Stimulated activated CD8-positive, alpha-beta memory T cell treated with anti-CD3 and anti-CD28 coated beads, Interleukin-7, amount 100 ng/mL, for 24 hours (primary cell): ENCODE measurements at places on chromosomes 1 and 21.

GRCh38 chr1:40394491-40395172 lies 21.1 kb downstream of the SMAP2 start:
- no peak for DNase-seq

- DNase-seq: no peak
Measured at GRCh38 chr1:51264451-51264850, 28.4 kb downstream of the RNF11 start.

- DNase-seq: no peak
Measured at GRCh38 chr1:194076646-194077045, 890.2 kb upstream of the B3GALT2 start.

DNA sequence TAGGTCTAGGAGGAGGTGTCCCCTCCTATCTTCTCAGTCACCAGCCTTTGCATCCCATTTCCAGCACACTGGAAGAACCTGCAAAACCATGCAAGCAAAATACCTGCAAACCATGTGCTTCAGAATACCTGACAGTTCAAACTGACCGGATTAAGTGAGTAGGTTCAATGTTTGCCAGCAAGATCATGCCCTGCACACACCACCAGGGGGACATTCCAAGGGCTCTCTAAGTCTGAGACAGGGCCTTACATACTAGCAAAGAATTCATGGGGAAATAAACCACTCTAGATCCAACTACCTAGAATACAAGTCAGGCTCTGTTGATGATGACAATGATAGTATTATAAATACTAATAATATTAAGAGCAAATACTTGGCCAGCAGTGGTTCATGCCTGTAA lies 27.6 kb downstream of the INPP5B start:
- no peak for DNase-seq

GRCh38 chr1:17828991-17829390 lies 73.9 kb downstream of the ACTL8 start:
- DNase-seq: no peak

DNA sequence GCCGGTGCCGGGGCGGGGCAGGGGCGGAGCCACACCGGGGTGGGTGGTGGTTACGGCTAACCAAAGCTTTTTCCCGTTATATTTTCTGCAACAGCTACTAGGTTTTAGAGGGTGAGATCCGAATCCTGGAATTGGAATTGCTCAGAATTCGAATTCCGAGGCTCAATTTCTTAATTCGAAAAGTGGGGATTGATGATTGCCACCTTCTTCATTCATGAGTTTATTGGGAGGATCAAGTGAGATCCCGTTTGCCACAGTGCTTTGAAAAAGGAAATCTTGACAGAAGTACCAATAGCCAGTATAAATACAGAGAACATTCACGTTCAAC lies 207 bp upstream of the SVBP start:
- no peak for DNase-seq

GRCh38 chr1:151854658-151855057 lies 1.1 kb upstream of the THEM5 start:
- DNase-seq: no peak

- no peak for DNase-seq
Measured at GRCh38 chr1:158248771-158249170, 5.5 kb upstream of the CD1A start.

DNA sequence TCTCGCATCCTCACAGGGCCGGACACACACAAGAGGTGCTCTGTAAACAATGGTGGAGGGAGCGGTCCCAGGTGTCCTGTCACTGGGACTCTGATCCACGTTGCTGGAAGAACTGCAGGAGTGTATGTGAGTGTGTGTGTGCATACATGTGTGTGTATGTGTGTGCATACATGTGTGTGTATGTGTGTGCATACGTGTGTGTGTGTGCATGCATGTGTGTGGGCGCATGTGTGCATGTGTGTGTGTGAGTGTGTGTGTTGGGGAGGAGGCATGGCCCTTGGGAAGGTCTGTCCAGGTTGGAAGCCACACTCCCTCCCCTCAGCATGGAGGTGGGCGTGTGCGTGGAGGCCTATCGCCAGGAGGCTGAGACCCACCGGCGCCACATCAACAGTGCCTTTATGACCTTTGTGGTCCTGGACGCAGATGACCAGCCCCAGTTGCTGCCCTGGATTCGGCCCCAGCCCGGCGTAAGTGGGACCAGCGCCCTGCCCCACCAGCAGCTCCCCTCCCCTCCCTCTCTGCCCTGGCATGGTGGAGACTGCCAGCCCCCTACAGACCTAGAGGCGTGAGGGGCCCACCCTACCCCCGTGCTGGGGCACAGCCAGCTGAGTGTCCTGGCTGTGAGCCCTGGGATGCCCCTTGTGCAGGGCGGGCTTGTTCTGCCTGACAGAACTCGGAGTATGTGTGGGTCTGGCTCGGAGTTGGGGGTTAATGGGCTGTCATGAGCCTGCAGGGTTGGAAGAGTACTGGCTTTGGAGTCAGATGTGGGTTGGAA lies 22.2 kb downstream of the FAM151A start:
- DNase-seq: no peak

GRCh38 chr1:209869291-209870149 lies 41.7 kb downstream of the UTP25 start:
- DNase-seq: no peak

- no peak for DNase-seq
Measured at GRCh38 chr1:175405766-175406165, 213.2 kb upstream of the KIAA0040 start.

DNA sequence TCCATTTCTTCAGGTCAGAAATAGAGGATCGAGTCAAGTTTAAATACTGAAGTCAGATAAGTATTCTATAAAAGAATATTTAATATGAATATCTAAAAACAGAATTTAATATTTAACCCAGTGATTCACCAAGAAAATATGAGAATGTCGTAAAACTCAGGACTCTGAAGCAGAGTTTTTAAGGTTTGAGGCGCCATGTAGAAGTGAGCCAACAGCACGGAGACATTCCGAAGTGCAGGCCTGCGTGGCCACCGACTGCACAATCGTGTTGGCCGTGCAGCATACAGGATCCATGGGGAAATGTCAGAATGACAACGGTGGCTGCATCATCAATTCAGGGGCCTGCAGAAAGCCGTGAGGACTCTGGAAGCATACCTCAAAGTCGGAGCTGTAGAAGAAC lies 23.4 kb downstream of the MRAP start:
- no peak for DNase-seq

DNA sequence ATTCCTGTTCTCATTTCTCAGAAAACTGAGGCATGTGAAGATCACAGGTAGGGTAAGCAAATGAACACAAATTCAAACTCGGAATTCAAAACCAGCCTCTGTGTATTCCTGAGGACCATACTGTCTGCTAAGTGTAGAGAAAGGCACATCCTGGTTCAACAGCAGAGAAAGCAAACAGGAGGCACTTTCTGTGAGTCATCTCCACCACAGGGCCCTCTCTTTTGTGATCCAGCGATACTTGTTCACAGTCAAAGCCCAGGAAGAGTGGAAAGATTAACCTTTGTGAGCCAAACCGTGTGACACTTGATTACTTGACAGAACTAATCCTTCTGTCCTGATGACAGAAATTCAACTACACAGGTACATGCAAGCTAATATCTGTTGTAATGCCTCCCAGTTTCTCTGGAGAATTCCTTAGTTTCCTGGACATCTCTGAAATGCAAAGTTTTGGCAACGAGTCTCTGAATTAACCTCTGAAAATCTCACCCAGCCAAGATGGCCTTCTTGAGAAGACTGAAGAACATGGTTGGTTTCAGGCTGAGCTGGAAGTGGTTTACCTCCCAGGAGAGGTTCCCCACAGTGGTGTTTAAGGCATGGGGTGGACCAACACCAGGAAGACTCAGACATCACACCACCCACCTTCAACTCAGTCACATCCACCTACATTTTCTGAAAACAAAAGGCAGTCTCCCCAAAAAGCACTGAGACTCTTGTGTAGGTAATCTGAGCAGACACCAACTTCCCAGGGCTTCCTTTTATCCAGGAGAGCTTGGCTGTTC lies 98.2 kb upstream of the ERG start:
- DNase-seq: no peak

DNA sequence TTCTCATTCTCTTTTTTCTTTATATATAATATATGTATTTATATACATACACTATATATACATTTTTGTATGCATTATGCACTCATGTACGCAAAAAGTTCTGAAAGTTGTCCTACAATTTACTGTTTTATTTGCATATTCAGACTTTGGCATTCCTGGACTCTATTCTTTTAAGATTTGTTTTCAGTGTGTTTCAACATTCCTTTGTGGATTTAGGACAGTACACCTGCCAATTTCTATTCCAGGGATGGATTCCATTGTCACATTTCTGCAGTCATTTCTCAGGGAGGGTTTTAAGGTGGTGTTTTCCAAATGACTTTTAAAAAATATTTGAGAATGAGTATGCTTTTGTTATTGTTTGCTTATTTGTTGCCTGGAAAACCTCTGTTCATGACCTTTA lies 76.2 kb downstream of the TPR start:
- DNase-seq: no peak

DNA sequence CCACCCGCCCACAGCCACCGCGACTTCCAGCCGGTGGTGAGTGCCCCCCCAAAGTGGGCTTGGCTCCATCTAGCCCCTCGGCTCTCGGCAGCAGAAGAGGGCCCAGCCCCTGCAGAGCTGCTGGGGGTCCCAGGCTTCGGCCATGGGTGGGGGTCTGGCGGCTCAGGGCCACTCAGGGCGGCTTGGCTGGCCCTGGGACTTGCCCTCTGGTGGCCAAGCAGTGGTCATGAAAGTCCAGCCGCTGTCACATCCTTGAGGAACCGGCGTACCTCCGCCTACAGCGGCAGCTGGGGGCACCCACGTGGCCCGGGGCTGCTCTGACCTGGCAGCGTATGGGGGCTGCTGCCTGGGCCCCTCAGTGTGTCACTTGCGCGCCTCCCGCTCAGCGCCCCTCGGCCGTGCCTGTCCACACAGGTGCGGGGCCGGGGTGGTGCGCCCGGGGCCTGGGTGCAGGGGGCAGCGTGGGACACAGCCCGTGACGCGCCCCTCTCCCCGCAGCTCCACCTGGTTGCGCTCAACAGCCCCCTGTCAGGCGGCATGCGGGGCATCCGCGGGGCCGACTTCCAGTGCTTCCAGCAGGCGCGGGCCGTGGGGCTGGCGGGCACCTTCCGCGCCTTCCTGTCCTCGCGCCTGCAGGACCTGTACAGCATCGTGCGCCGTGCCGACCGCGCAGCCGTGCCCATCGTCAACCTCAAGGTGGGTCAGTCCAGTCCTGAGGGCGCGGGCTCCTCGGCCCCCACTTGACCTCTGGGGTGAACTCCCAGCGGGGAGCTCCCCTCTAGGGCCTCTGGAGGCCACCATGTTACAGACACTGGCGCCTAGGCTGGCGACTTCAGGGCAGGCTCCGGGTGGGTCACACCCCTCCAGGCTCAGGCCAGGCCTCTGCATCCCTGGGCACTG lies 32.4 kb downstream of the SLC19A1 start:
- no peak for DNase-seq

DNA sequence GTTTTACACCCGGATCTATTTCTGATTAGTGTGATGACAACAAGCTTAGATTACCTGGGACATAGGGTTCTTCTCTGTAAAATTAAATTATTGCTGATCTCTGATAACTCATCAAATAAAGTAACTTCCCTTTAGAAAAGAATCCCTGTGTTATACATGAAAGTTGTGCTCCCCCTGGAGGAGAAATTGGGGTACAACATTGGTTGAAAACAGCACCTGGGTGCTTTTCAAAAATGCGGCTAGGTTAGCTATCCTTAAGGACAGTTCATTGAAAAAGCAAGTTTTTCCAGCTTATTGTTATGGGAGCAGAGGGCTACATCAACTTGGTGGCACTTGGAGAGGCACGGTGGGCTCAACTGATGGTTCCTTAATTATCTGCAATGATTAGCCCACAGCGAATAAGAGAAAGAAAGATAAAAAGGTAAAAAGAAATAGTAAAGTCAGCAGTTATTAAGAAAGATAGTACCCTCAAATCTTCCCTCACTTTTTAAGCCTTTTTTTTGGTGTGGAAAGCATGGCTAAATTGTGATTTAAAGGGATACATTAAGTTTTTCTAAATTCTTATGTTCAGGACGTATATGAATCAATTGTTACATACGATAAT lies 97.8 kb downstream of the FMN2 start:
- DNase-seq: no peak

GRCh38 chr21:25934130-25934529 lies 199.4 kb downstream of the GABPA start:
- DNase-seq: no peak

DNA sequence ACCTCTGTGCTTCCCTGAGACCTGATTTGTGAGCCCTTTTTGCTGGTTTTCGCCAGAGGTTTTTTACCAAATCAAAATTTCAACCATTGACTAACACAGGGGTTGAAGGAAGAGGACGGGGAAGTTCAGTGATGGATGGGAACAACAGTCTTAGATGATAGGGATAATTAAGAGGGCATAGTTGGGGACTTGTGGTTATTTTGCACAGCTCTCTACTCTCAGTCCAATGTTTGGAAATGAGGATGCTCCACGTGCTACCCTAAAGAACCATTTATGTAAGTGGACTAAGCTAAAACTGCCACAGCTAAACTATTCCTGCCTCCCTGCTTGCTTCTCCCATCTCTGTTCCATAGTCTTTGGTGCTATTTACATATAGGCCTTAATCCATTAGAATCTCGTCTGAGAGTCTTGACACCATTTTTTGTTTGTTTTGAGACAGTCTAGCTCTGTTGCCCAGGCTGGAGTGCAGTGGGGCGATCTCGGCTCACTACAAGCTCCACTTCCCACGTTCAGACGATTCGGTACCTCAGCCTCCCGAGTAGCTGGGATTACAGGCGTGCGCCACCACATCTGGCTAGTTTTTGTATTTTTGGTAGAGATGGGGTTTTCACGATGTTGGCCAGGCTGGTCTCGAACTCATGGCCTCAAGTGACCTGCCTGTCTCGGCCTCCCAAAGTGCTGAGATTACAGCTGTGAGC lies 684 bp upstream of the MCL1 start:
- DNase-seq: no peak

DNA sequence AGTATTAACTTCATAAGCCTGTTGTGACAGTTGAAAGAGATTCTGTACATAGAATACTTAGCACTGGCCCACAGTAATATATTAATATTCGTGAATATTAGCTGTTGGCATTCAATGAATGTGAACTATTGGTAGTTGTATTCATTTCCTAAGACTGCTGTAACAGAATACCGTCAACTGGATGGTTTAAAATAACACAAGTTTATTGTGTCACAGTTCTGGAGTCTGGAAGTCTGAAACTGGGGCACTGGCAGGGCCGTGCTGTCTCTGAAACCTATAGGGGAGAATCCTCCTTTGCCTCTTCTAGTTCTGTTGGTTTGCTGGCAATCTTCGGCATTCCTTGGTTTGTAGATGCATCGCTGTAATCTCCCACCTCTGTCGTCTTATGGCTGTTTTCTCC lies 47.5 kb downstream of the OLFML3 start:
- no peak for DNase-seq

- no peak for DNase-seq
Measured at GRCh38 chr1:161351482-161351881, 16.2 kb downstream of the CFAP126 start.

- no peak for DNase-seq
Measured at GRCh38 chr1:43904660-43905551, 28.7 kb upstream of the ARTN start.
